ENCODE measurements at places on chromosomes 4 and X. TPM values are rescaled to one million over a fixed set of nuclear protein-coding genes. Genes with fewer than 3 reads are reported as not detected.

Gene GSX2
- not detected for total RNA-seq

Gene IL2RG
- not detected for total RNA-seq

Gene GPRIN3
- total RNA-seq: 0.49 TPM

Gene TCEAL5
- total RNA-seq: not detected

Gene HPF1
- total RNA-seq: 13.8 TPM

Gene FGD1
- total RNA-seq: 12.5 TPM

Gene IBSP
- total RNA-seq: 0.16 TPM

Gene PROM1
- total RNA-seq: under 0.01 TPM

Gene SNCA
- total RNA-seq: 1.9 TPM

Gene ADH7
- 2.1 TPM for total RNA-seq

Gene ERAS
- 0.36 TPM for total RNA-seq

Gene RPS6KA6
- total RNA-seq: 4.0 TPM

Gene FHIP1A
- 0.85 TPM for total RNA-seq

Gene VGLL1
- not detected for total RNA-seq

Gene CSN1S1
- total RNA-seq: not detected

Gene CXCR3
- not detected for total RNA-seq

Gene HOPX
- total RNA-seq: not detected

Gene TMEM156
- total RNA-seq: not detected

Gene BCORL1
- 1.9 TPM for total RNA-seq

Gene ASB9
- total RNA-seq: 3.0 TPM

Gene SCLT1
- 19.8 TPM for total RNA-seq

Gene VCX3B
- total RNA-seq: not detected

Measured in hair follicle dermal papilla cell (primary cell).